Lung (tissue), 17 donors: ENCODE measurements at places on chromosomes 4 and X. TPM values are rescaled to one million over a fixed set of nuclear protein-coding genes. Genes with fewer than 3 reads are reported as not detected.

The DHRSX gene
- total RNA-seq: 26.3 TPM

The MCF2 gene
- total RNA-seq: 0.14 TPM

The GAGE1 gene
- total RNA-seq: 0.49 TPM

DNA sequence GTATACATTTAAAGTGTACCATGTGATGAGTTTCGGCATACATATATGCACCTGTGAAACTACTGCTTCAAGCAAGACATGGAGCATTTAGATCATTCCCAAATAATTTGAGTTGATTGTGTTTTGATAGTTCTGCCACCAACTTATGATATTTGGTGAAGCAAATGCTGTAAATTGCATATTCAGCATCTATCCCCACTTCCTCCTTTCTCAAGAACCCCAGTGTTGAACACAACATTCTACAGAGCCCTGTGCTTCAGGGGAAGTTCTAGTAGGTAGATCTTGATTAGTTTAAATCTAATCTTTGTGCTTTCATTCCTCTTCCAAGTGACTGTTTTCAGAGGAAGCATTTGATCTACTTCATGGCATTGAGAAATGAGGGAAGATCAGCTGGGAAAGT lies 5.4 kb upstream of the SHROOM3 start:
- DNase-seq: no peak

- peak; percentile 34 for DNase-seq
Observed at GRCh38 chr4:139279760-139280620, at the start of gene MGARP. MGARP (minus strand) TSS chr4:139280225; CDS start chr4:139280158, 67 bp downstream.

- no peak for DNase-seq
Observed at GRCh38 chr4:77911091-77911490, 48.5 kb downstream of the MRPL1 start.

DNA sequence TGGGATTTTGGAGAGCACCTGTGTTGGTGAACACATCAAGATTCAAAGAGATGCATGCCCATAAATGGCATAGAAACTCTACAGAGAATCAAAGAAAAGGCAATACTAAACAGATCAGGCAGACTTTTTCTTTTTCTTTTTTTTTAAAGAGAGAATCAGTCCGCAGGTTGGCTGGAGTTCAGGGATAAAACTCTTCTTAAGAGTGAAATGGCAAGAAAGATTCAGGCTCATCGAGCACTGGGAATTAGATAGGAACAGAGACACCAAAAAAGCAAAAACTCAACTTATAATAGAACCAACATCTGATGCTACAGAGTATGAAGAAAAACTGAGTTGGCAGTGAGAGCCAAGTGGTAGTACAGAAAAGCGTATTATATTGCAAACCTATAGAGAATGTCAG lies 314.3 kb downstream of the ARHGAP24 start:
- DNase-seq: no peak
